ENCODE measurements at places on chromosomes 1 and 21.

- no peak for DNase-seq
Observed at GRCh38 chr1:172356620-172357019, 63.9 kb upstream of the C1orf105 start.

- no peak for DNase-seq
Observed at GRCh38 chr1:7149080-7149838, 364.0 kb downstream of the CAMTA1 start.

DNA sequence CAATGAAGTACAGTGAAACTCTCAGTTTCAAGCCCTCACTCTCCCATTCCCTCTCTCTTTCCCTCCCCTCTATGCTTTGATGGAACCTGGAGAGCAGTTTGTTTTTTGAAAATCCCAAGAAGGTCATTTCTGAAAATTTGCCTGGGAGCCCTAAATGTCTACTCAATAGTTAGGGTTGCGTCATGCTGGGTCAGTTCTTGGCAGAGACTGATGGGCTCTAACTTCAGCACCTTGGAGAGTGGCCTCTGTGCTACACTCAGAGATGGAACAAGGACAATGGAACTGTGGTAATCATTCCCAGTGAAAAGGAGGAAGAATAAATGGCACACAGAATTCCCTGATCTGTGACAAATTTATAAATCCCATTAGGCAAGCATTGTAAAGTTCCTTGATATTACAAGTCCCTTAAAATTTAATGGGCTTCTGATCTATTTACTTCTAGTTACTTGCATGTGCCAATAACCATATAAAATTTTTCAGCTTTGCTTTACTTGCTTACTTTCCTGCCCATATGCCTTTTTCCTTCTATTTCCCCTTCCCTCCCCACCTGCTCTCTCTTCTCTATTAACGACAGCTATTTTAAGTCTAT is 182.9 kb upstream of the KCND3 start:
- DNase-seq, result no peak

- no peak for DNase-seq
Observed at GRCh38 chr1:87894062-87894461, 565.4 kb downstream of the LMO4 start.

- DNase-seq, result no peak
Observed at GRCh38 chr1:62241371-62242131, 46.9 kb downstream of the L1TD1 start.

DNA sequence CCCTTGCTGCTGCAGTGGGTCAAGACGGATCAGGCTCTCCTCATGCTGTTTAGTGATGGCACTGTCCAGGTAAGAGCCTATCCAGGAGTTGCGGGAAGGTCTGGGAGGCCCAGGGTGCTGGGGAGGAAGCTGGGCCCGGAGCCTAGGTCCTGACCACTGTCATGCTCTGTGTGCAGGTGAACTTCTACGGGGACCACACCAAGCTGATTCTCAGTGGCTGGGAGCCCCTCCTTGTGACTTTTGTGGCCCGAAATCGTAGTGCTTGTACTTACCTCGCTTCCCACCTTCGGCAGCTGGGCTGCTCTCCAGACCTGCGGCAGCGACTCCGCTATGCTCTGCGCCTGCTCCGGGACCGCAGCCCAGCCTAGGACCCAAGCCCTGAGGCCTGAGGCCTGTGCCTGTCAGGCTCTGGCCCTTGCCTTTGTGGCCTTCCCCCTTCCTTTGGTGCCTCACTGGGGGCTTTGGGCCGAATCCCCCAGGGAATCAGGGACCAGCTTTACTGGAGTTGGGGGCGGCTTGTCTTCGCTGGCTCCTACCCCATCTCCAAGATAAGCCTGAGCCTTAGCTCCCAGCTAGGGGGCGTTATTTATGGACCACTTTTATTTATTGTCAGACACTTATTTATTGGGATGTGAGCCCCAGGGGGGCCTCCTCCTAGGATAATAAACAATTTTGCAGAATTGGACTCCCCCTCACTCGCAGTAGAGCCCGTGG is 1.7 kb downstream of the DYNLT4 start:
- DNase-seq, result no peak

DNA sequence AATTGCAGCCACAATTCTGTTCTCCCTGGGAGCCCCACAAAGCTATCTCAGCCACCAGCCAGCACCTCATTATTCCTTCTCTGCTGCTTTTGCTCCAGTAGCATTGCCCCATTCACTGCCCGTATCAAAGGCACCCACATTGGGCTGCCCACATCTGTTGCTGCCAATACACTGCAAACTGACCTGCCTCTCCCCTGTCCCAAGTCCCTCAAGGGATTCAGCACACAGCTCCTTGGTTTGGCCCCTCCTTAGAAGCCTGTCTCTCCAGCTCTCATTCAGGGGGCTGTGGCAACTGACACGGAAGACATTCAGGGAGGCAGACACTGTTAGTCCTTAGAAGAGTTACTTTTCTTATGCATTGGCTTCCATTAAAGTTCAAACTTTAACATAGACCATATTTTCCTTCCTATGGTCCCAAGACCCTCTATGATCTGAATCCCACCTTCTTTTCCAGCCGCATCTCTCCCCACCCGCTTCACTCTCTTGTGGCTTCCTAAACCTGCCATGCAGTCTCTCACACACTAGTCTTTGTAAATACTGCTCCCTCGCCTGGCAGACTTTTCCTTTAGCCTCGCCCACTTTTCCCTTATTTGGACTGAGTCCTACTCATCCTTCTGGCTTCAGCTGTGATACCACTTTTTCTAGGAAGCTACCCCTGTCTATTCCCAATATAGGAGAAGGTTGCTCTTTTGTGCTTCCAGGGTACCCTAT is 19.3 kb upstream of the KLHDC8A start:
- DNase-seq, result peak; percentile 41

GRCh38 chr1:55886856-55887712 is 671.9 kb upstream of the USP24 start:
- DNase-seq, result no peak

Measured in frontal cortex (tissue), 4 donors.